ENCODE measurements at places on chromosomes 2 and 18.

GRCh38 chr2:46082531-46083485, 214.4 kb upstream of the EPAS1 start:
- DNase-seq: no peak

DNA sequence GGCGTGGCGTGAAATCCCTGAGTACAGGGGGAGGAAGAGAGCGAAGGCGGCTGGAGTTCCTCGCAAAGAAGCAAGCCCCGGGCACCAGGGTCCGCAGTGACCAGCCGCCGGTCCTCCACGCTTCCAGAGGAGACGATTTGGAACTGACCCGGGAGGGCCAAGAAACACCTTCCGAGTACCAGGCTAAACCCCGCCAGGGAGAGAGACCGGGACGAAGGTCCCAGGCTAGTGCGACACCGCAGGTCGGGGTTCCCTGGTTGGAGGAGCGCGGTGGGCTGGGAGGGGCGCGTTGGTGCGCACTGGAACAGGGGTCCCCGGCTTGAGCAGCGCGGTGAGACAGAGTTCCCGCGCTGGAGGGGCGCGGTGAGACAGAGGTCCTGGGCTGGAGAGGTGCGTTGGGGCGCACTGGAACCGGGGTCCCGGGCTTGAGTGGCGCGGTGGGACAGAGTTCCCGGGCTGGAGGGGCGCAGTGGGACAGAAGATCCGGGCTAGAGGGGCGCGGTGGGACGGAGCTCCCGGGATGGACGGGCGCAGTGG, 901 bp downstream of the WDFY1 start:
- DNase-seq: no peak

GRCh38 chr18:13877157-13877556, 38.2 kb downstream of the MC2R start:
- no peak for DNase-seq

- no peak for DNase-seq
These were observed 41.2 kb upstream of the HNRNPA3 start for GRCh38 chr2:177171418-177171865.

GRCh38 chr2:67955748-67956603, 106.8 kb downstream of the C1D start:
- no peak for DNase-seq

DNA sequence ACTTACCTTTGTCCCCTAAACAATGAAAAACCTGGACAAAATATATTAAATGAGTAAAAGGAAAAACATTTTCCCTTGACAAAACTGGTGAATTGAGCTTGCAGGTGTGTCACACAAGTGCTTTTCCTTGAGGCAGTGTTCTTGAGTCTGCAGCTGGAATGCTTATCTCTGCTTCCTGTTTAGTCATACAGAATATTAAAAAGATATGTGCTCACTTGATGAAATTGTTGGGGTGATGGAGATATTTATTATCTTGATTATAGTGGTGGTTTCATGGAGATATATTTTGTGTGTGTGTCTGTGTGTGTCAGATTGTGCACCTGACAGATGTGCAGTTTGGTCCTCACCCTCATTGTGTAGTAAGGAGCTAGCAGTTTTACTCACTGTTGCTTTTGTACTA, 3.3 kb downstream of the TAF1B start:
- no peak for DNase-seq

DNA sequence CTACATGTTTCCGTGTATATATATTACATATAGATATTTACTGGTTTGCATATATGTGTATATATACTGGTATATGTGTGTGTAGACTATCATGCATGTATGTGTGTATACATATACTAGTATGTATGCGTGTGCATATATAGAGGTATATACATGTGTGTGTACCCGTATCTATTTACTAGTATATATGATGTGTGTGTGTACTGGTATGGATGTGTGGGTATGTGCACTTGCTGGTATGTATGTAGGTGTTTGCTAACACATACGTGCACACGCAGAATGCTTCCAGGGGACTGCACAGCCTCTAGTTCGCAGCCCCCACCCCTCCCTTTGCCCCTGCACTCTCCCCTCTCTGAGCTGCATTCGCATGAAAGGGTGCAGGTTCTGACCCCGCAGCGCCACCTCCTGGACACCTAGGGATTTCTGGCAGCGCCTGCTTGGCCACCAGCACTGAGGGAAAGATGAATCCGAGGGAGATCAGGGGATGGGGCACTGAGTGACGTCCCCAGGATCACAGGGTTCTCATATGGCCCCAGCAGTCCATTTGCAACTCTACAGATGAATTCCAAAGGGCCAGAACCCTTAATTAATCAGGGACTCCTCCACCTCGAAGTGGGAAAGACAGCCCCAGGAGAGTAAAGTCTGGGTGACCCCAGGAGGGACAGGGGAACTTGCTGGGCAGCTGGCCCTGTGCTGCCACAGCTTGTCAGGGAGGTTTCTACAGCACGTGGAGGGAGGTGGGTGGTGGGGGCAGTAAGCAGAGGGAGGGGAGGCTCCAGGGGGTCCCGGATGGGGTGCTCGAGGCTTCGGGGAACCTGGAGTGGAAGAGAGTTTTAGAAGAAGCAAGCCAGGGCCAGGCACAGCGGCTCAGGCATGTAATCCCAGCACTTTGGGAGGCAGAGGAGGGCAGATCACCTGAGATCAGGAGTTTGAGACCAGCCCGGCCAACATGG, 66.8 kb upstream of the ASAP2 start:
- peak; percentile 31 for DNase-seq

DNA sequence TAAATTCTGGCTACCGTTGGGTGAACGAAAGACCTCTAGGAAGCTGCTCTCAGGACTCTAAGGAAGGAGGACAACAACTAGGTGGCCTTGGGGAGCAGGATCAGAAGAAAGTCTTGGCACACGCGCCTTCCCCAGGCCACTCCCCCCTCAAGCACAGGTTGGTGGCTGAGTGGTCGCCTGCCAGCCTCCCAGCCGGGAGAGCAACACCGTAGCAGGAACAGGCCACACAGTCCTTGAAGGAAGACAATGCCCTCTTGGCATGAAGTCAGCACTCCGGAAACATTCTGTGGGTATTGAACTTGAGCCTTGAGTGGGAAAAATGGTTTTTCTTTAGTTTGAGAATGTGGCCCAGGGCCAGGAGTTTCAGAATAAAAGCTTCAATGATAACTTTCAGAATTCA, 87.4 kb upstream of the AGAP1 start:
- DNase-seq: no peak

GRCh38 chr2:47054036-47054555, 101.0 kb downstream of the STPG4 start:
- no peak for DNase-seq

GRCh38 chr2:11571170-11571569, 37.3 kb downstream of the GREB1 start:
- DNase-seq: no peak

DNA sequence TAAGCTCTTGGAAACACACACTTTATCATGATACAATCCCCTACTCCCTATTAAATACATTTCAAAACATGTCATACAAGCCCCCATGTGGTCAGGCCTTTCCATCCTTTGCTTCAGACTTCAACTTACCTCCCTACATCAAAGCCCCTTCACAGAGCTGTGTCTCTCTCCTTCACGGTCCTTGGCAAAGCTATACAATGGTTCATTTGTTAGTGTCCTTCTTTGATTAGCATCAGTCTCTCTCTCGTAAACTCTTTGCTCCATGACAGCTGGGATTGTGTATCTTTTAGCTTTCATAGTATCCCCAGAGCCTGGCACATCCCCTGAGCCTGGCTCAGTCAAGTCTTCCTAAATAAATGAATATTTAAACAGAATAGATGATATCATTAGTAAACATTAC, 25.6 kb upstream of the INSIG2 start:
- DNase-seq: no peak

DNA sequence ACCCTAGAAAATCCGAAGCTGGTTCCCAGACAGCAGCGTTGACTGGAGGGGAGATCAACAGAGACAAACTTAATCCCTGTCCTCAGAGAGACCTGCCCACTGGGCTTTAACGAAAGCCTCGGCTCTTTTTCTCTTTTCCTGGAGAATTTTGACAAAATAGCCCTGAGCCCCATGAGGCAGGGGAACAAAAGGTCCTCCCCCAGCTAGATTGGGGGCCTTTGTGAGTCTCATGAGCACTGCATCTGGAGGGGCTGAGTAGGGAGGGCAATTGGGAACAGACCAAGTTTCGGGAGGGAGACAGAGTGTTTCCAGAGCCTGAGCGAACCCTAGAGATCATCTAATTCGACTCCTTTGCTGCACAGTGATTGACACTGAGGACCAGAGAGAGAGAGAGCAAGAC, 123.9 kb upstream of the HAAO start:
- DNase-seq: no peak

DNA sequence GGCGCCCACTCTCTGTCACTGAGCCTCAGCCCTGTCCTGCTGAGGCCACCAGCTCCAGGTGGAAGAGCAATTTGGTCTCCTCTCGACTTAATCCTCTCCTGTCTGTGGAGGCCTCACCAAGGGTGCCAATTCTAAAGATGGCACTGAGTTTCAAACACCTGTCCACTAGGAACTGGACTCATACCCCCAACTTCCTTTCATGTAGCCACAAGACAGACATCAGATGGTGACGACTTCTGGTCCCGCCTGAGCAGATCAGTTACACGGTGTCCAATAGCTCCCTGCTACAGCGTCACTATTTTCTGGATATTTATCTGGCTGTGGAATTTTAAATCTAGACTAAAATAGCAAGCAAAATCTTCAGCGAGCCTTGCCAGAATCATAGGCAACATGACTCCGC, 24.5 kb upstream of the SP5 start:
- no peak for DNase-seq

DNA sequence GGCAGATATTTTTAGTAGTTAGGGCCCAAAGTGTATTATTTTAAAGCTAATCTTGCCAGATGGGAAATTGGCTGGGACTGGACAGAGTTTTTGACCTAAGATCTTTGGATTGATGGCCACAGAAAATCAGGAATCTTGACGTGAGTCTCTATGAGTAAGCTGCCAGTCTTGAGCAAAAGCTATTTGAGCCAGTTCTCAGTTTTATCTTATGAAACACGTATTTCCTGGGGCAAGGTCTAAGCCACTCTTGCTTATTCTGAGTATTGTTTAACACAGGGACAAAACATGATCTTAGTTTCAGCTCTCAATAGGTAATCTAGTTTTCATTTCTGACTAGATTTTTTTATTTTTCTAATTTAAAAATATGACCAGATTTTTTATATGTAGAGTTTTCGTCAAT, 329.4 kb downstream of the CNTNAP5 start:
- DNase-seq: no peak

DNA sequence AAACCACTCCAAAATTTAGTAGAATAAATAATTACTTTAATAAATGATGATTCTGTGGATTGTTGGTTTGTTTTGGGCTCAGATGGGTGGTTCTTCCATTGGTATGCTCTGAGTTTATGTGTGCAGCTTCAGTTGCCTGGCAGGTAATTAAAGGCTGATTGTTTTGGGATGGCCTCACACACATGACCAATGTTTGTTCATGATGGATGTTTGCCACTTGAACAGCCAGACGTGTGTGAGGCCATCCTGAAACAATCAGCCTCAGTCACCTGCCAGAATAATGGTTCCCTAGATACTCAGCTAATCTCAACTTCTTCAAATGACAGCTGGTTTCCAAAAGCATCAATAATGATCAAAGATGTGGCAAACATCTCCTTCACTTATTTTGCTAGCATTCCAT, 352.5 kb upstream of the GULP1 start:
- no peak for DNase-seq

DNA sequence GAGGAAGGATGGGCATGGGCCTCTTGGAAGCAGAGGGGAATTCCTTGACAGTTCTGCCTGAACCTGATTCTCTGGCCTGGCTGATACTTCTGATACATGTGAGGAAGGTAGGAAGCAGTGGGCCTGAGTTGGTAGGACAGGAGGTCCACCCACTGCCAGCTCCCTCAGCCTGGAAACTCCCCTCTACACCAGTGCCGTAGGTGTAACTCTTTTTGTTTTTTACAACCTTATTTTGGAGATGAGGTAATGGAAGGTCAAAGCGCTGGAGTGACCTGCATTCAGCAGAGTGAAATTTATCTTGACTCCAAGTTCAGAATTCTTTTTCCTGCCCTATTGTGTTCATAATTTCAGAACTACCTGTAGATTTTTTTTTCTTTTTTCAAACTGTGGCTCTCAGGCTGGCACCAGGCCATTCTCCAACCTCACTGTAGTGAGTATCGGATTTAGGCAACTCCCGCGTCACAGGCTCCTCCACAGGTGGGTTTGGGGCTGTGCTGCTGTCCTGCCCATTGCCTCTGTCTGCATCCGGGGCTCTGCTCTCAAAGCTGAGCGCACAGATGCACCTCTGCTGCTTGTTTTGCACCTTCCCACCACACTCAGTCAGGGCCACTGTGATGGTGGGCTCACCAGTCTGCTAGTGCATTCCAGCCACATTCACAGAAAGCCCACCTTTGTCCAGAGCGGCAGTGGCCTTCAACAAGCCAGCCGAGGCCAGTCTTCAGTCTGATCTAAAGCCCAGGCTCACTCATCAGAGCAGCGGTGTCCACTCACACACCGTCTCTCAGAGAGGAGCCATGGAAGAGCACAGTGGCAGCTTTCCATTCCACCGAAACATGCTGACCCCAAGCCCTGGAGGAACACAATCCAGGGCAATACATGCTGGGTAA, 87.2 kb downstream of the UXS1 start:
- DNase-seq: no peak

DNA sequence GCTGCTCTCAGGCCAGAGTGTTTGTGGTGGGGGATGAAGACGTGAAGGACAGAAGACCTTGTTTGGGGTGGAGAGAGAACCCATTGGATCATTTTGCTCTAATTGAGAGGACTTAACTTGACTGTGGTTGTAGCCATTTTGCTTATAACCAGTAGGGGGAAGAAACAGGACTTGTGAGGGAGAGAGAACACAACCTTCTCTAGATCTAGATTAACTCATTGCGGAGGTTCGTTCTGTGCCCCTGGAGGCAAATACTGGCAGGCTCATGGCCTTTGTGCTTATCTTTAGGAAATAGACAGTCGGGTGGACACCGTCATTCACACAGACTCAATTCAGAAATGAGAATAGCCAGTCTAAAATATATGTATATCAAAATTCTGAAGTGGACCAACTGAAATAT, 147.0 kb upstream of the LHCGR start:
- DNase-seq: no peak

- no peak for DNase-seq
These were observed 248.7 kb upstream of the PIK3C3 start for GRCh38 chr18:41706301-41706700.

- DNase-seq: no peak
These were observed 169.2 kb upstream of the GLI2 start for GRCh38 chr2:120566331-120567035.

DNA sequence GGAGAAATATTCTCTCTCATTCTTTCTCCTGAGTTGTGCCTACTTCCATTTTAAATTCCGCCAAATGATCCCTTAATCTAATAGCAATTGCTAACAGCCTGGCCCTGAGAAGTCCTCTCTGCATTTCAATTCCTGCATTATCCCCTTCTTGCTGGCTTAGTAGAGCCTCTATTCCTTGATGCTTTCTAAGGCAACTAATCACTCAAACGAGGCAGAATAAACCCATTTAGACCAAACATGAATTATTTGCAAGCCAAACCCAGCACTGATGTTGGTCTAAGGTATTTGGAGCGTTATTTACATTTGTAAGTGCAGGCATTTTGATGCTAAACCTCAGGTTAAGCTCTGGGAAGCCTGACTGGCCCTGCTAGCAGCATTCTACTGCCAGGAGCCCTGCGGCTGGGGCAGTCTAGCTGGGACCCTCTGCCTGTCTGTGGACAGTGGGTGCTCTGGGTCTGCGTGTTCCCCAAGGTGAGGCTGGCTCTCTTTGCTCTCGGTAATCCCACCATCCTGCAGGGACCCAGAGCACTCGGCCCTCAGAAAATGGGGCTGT, 173.1 kb upstream of the HS6ST1 start:
- no peak for DNase-seq

GRCh38 chr2:64720535-64721319, 67.0 kb upstream of the SERTAD2 start:
- no peak for DNase-seq

- DNase-seq: no peak
These were observed 143.0 kb downstream of the ARL6IP6 start for GRCh38 chr2:152861349-152861942.
